HepG2 (cell line): ENCODE measurements at places on chromosomes 2 and 18. TPM values are rescaled to one million over a fixed set of nuclear protein-coding genes. Genes with fewer than 3 reads are reported as not detected.
A peak's percentile ranks its signal among the peaks of the same experiment; 100 is the strongest.

DNA sequence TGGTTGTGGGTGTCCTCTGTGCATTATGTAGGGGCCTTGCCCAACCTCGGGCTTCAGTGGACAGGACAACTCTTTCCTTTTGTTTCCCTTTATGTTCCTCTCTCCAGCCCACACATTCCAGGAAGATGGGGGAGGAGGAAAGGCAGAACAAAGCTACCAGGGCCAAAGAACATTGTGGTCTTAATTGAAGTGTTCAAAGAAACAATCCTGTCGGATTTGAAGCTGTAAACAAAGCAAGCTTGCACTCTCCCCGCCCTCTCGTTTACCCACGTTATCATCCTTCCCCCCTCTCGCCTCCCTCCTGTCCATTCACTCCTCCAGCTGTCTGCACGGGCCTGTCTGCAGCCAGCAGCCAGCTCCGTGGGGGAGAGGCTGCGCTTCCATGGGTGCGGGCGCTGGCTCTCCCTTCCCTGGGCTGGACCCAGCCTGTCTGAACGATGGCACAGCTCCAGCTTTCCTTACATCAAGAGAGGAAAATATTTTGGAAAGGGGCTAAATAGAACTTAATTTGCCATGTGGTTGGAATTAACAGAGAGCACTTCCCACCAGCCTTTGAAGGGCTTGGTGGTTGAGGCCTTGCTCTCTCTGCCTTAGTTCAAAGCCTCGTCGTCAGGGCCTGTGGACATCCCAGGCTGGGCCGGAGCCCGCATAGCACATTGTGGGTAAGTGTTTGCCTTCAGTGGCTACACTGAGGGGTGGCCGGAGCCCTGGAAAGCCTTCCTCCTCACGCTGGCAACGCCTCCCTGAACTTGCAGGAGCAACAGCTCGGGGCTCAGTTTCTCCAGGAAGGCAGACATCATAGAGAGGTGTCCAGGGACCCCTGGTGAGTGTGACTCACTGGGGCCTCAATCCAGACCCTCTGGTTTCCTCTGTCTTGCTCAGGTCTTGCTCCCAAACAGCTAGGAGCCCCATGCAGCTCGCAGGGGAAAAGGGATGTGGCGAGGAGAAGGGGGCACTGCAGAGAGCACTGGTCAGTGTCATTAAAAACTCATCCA, 60.6 kb upstream of the HS6ST1 start:
- DNase-seq, result peak; percentile 90

DNA sequence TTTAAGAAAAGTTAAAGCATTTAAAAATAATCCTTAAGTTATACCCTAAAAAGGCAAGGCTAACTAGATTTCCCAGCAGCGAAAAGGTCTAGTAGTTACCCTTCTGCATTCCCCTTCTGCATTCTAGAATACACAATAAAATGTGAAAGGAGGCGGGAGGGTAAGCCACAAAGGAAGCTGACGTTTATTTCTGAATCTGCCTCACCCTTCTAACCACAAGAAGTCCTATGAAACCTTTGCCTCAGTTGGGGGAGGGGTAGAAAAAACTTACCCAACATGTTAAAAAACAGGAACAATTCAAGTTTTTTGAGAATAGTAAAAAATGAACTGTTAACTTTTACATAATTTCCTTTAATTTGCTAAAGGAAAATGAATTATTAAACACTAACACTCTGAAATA, 11.3 kb downstream of the STK17B start:
- DNase-seq, result no peak

DNA sequence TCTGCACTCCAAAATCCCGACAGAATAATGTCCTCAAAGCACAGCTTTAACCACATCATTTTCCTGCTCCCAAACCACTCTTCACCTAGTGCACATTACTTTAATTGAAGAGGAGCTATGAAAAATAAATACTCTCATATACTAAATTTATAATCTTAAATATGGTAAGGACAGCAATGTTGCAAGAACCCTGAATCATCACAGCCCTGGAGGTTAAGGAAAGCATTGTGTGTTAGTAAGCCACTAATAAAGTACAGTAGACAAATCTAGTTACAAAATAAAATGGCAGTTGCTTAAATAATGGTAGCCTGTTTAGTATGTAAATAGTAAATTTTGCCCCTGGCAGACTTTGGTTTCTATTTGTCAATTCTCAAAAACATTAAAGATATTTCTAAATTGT, 27.0 kb upstream of the CCDC178 start:
- DNase-seq, result no peak

- no peak for DNase-seq
These were observed 5.6 kb upstream of the NTSR2 start for GRCh38 chr2:11675423-11676112.

DNA sequence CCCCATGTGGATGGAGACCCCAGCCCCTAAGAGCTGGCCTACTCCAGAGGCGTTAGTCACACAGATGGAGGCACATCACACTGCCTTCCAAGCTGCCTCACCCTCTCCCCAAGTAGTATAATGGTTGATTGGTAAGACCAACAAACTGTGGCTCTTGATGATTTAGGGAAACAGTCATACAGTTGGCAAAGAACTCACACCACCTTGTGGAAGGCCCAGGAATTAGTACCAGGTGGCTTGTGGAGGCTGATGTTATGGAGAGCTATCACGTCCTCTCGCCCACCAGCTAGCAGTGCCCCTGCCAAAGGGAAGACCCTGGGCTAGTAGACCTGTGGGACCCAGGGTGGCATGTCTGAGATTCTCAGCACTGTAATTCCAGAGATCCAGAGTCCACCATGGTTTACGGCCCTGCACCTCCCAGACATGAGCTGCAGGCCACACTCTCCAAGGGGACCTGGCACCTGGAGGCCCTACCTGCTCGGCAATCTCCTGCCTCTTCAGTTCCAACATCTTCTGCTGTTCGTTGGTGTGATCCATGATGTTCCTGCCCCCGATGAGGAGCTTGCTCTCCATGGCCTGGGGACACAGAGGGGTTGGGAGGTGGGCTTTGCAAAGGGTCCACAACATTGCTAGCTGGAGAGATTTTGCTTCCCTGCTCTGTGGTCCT, 26.3 kb downstream of the KIF3C start:
- peak; percentile 45 for DNase-seq

Gene CLEC4F
- polyA plus RNA-seq, result 0.12 and 0.14 TPM in 2 replicates

- DNase-seq, result peak; percentile 99
These were observed 238.2 kb downstream of the GCA start for GRCh38 chr2:162581959-162582798.

- DNase-seq, result no peak
These were observed 35.7 kb upstream of the ITGA4 start for GRCh38 chr2:181421464-181421863.

- DNase-seq, result no peak
These were observed 96.8 kb downstream of the POLE4 start for GRCh38 chr2:75055142-75055819.

DNA sequence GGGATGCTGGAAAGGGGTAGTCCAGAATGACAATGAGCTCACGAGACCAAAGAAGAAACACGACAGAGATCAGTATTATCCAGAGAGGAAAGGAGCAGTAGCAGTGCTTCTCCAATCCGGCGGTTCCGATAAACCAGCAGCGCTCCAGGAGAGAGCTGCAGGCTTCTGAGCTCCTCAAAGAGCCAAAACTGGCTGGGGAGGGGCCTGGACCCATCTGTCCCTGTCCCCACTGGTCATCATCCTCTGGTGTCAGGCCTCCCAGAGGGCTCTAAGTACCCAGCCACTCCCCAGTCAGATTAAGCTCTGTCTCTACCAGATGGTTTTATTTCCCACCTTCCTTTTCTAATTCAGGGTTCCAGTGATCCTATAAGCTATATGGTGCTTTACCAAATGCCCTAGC, 23.2 kb downstream of the DNAJC27 start:
- DNase-seq, result no peak

GRCh38 chr2:200484934-200485333, 24.9 kb downstream of the KCTD18 start:
- DNase-seq, result no peak

Gene DHX57
- polyA plus RNA-seq, result 9.2 and 10.3 TPM in 2 replicates

- DNase-seq, result no peak
These were observed 16.0 kb upstream of the SKA1 start for GRCh38 chr18:50358844-50359243.

Gene GDF7
- polyA plus RNA-seq, result 1.6 and 3.0 TPM in 2 replicates
